Stimulated activated CD8-positive, alpha-beta memory T cell treated with anti-CD3 and anti-CD28 coated beads, Interleukin-7, amount 100 ng/mL, for 1 hour (primary cell): ENCODE measurements at places on chromosomes 3 and 15.

DNA sequence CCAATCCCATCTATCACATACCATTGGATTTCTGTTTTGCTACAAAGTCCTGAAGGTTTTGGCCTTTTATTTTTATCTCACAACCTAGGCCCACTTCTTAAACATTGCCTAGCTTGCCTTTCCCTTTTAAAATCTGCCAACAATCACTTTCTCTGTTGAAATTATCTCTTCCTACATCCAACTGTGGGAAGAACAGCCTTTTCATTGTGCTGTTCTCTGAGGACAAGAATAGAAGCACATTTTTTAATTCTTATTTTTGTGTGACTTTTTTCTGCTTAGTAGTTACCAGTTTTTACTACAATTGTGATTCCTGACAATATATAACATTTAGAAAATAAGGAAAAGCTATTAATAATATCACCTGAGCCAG lies 159.2 kb downstream of the CNTN6 start:
- DNase-seq: no peak

DNA sequence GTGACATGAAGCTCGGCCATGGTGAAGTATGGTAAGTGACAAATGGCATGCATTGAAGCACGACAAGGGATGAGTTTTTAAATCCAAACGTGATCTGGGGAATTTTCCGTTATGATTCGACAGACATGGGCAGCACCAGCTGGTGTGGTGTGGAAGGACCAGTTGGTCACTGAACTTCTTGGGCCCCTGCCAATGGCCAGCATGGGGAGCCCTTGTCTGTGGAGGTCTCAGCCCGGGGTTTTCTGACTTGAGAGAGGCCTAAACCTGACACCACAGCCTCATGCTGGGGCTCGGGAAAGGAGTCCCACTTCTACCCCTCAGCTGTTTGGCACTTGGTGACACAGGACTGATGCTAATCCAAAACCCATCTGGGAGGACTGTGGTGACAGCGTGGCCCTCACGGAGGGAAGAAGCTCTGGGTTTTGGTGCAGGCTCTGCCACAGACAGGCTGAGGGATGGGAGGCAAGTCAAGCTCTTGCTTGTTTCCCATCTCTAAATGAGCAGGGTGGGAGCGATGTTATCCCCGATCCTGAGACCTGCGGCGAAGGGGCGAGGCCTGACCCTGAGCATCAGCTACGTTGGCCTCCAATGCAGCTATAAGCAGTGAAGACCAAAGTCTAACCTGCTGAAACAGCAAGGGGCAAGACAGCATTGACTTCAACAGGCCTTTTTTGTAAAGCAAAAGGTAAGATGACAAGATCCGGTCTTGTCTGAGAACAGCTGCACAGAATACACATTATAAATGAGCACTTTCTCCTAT lies 69.5 kb downstream of the ATP1B3 start:
- no peak for DNase-seq

GRCh38 chr3:100825574-100825973 lies 116.3 kb downstream of the TFG start:
- no peak for DNase-seq

GRCh38 chr15:85333132-85333831 lies 47.1 kb upstream of the AKAP13 start:
- DNase-seq: no peak

GRCh38 chr3:188978421-188979171 lies 193.2 kb upstream of the TPRG1 start:
- no peak for DNase-seq

DNA sequence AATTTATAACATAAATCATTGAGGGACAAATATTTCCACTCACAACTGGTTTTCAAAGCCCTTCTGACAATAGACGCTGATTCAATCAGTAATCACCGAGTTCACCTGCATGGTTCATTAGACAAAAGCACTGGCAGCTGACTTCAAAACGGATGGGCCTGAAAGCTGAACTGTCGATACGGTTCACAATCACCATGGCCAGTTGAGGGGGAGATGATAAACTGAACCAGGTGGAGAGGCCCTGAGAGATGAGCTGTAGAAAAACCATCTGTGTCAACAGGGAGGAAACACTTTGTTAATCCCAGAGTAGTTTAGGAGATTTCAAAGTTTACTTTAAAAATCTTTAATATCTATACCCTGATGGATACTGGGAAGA lies 75.0 kb downstream of the PEX5L start:
- DNase-seq: no peak

DNA sequence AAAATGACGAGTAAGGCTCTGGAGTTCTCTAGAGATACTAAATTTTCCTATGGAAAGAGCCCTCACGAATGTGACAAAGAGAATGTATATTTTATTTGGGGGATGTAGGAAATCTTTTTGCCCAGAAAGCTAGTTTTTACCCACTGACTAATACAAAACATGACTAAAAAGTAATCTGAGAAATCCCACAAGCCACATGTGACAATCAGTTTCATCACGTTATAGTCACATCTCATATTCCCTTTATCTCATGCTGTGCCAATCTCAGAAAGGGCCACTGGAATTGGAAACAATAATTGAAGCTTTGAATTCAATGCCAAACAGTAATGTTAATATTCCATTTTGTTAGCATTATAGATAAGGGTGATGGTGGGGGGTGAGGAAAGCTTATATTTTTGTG lies 509.0 kb upstream of the GOLIM4 start:
- DNase-seq: no peak

DNA sequence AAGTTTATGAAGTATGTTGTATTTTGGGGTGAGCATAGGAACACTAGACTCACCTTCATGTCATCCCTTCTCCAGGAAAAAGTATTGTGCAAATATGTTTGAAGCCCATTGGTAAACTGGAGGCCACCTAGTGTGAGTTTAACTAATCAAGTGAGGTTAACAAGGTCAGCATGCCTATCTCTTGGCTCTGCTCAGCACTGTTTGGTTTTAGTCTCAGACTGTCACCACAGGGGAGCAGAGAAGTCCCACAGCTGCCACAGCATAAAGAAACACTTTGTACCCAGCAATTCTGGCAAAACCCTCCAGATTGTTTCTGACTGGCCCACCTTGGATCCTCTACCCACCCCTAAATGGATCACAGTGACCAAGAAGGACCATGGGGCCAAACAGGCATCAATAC lies 152.7 kb downstream of the FEZF2 start:
- no peak for DNase-seq

GRCh38 chr3:170712336-170712735 lies 126.5 kb upstream of the SLC7A14 start:
- DNase-seq: no peak

DNA sequence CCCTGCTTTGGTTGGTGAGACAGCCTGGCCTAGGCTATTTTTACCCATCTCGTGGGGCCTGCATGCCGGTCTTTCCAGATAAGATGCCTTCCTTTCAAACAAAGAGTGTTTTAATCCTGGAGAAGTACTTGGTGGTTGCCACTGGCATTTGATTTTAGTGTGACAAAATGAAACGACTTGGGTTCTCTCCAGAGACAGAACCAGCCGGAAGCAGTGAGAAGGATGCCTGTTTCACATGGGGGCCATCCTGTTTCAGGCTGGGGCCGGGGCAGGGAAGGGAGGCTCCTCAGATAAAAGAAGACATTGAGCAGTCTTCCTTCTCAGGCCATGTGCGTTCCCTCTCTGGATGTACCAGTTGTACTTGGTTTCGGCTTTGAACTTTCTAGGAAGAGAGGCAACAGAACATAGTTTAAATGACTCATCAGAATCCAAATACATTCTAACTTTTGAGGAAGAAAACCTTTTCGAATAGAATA lies 74.9 kb downstream of the TOP2B start:
- no peak for DNase-seq

DNA sequence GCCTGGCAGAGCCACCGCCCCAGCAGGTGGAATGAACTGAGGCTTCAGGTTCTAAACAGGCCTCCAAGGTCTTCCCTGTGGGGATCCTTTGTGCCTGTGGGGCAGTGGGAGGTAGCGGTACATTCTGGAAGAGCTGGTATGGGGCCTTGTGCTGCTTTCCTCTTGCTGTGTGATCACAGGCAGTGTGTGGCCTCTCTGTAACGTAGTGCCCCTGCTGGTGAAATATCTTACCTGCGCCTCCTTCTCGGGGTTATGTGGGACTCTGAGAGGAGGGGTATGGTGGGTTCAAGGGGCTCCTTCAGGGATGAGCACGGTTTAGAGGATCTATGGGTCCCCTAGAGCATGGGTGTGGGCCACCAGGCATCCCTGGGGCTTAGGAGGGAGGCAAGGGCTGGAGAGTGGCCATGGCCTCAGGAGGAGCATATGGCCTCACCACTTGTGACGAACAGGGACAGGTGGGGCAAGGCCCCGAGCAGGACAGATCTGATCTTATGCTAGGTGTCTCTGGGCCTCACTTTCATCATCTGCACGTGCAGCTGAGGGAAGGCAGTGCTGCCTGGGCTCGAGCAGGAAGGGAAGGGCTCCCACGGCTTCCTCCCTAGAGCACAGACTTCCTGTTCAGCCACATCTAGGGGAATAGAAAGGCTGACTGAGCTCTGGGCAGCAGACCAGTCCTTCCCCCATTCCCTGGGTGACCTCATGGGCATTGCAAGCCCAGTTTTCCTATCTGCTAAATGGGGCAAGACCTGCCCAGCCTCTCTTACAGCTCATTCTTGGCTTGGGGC lies 1.9 kb upstream of the ALS2CL start:
- DNase-seq: no peak

- DNase-seq: no peak
These were observed 75.8 kb upstream of the ABI3BP start for GRCh38 chr3:101068876-101069606.

- no peak for DNase-seq
These were observed 383.3 kb upstream of the ROBO2 start for GRCh38 chr3:76656531-76657070.

DNA sequence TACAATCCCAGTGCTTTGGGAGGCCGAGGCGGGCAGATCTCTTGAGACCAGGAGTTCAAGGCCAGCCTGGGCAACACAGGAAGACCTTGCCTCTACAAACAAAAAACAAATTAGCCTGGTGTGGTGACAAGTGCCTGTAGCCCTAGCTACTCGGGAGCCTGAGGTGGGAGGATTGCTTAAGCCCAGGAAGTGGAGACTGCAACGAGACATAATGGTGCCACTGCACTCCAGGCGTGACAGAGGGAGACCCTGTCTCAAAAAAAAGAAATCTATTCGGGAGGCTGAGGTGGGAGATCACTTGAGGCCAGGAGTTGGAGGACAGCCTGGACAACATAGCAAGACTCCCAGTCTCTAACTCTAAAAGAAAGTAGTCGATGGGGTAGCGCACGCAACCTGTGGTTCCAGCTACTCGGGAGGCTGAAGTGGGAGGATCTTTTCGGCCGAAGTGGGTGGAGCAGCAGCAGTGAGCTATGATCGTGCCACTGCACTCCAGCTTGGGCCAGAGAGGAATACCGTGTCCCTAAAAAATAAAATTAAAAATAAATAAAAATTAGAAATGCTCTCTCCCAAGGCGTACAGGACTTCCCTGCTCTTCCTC lies 775 bp downstream of the C3orf33 start:
- DNase-seq: peak; percentile 4

DNA sequence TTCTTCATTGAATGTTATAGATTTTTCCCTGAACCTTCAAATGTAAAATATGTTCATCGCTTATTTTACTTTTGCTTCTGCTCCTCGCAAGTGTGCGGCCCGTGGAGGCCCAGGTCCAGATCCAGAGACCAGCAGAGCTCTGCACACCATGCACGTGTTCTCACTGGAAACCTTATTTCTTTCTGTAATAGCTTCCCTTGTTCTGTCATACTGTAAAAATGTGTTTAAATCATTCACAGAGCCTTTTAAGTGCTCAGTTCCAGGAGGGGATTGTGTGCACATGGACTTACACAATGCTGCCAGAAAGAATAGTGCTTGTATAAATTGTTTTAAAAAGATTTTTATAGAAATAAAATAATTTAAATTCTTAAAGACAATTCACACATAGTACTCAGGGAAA lies 359.3 kb downstream of the GABRG3 start:
- DNase-seq: no peak

- DNase-seq: no peak
These were observed 60.7 kb downstream of the SLC24A1 start for GRCh38 chr15:65682404-65682911.

DNA sequence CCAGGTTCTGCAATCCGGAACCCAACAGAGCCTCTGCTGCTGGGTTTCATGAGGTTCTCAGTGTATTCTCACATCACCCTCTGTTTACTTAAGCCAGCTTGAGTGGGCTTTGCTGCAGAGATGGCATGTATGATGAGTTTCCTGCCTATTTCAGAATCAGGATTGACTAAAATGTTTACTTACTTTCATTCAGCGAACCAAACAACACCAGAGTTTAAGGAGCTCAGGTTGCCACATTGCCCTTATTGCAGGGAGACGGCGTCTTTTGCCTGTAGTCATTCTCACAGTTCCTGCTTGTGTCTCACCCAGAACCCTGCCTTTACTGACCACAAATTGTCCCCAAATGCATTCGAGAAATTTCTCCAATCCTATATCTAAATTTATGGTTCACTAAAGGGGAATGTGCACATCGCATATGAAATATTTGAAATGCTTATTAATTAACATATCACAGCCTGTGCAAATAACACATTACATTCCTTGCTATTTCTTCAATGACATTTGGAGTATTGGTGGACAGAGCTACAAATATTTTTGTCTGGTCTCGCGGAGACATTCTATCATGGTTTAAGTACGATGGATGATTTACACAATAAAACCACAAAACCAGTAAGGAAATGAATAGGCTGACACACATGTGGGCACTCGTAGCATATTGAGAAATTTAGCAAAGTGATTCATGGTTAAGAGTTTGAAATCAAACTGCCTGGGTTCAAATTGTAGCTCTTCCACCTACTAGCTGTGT lies 377.2 kb upstream of the CFAP20DC start:
- DNase-seq: no peak

DNA sequence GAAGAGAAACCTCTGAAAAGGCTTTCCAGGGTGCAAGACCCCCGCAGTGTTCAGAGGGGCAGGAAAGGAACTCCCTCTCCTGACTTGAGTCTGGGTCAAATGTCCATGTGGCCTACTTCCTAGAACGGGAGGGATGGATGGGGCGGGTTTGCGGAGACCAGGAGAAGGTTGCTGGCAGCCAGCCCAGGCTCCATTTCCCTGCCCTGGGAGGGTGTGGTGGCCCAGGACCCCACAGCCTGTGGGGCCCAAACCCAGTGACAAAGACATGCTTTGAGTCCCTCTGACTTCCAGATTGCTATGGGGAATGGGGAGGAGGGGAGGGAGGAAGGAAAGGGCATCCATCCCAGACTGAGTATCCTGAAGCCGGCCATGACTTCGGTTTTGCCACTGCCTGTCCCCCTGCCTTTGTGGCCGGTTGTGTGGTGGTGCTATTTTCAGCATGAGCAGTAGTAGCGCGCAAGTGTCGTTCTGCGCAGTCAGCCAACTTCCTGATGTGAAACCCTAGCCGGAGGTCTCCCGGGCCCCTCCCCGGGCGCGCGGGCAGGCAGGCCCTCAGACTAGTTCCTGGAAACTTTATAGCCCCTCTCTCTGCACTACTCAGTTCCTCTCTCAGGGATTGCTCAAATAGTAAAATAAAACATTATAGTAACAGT lies 24.4 kb downstream of the MAGEF1 start:
- no peak for DNase-seq

- no peak for DNase-seq
These were observed 12.9 kb downstream of the POMGNT2 start for GRCh38 chr3:43093006-43093405.

DNA sequence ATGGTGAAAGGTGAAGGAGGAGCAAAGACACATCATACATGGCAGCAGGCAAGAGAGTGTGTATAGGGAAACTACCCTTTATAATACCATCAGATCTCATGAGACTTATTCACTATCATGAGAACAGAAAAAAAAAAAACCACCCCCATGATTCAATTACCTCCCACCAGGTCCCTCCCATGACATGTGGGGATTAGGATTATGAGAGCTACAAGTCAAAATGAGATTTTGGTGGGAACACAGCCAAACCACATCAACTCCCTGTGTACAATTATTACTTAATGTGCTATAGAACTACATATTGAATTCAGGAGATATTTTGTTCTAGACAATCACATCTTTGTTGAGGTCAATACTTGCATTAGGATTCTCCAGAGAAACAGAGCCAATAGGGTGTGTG lies 313.4 kb downstream of the CNTN6 start:
- DNase-seq: no peak
